ENCODE measurements at places on chromosomes 16 and 17. TPM values are rescaled to one million over a fixed set of nuclear protein-coding genes. Genes with fewer than 3 reads are reported as not detected.

DNA sequence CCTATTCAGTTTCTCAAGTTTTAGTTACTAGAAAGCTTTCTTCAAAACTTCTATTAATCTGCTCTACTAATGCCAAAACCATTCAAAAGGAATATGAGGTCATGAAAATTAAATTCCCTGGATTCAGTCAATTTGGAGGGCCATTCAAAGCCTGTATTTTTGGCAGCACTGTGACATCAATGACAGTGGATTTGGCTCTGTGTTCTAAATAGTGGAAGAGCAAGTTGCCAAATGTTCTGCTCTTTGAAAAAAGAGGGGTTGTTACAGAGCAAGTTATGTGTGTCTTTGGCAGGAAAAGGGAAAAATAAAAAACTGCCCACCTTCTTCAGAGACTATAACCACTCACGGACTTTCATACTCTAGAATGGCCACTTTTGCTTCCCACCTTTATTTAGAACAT lies 3.2 kb upstream of the C16orf46 start:
- H3K27ac ChIP-seq = no peak overlapping the region
- H3K36me3 ChIP-seq = no peaks in the 10 kb centered on the region
- DNase-seq = no peak
- no peaks in the 10 kb centered on the region for H3K27me3 ChIP-seq

GRCh38 chr17:64148699-64149098 lies 18.8 kb upstream of the ERN1 start:
- no peaks in the 10 kb centered on the region for H3K27me3 ChIP-seq
- H3K36me3 ChIP-seq = no peaks in the 10 kb centered on the region
- no peak overlapping the region for H3K4me3 ChIP-seq
- DNase-seq = no peak
- no peak overlapping the region for H3K27ac ChIP-seq

DNA sequence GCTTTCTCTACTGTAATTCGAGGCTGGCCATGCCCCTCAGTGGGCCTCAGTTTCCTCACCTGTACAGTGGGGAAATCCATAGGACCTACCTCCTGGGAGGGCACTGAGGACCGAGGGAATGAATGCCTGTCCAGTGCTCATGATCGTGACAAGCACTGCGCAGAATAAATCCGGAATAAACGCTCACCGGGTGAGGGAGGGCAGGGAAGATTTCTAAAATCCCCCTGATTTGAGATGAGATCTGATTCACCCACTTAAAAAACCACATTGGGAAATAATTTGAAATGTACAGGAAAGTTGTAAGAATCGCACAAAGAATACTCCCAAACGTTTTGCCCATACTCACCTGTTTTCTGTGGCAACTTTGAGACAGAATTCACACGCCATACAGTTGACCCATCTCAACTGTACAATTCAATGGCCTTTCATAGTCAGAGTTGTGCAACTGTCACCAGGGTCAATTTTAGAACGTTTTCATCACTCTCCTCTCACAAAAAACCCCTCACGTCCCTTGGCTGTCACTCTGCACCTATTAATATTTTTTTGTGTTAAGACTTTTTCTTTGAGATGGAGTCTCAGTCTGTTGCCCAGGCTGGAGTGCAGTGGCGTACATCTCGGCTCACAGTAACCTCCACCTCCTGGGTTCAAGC lies 49.8 kb downstream of the IRF8 start:
- no peaks in the 10 kb centered on the region for H3K36me3 ChIP-seq
- H3K27me3 ChIP-seq = no peaks in the 10 kb centered on the region
- peak overlapping the region; percentile 94 for H3K27ac ChIP-seq
- H3K4me3 ChIP-seq = peak overlapping the region; percentile 75
- DNase-seq = no peak

DNA sequence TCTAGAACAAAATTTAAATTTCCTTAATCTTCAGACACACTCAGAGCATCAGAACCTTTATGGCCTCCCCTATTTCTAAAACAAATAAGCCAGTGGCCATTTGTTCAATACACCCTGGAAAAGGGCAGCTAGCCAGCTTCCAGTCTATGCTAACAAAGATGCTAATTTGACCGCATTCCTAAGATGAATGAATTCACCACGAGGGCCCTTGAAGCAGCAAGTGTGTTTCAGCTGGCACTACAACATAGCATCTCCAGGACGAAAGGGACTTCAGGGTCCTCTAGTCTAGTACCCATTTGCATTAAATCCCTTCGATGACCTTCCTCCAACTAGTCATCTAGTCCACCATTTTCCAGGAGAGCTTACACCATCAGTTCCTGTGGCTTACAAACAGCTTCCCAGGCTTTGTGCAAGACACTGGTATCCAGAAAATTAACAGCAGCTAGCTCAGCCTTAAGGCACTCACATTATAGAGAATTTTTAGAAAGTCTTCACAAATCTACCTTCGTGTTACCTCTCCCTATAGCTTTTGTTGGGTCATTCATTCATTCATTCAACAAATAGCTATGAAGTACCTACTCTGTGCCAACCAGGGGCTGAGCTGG lies 10.9 kb downstream of the KRT37 start:
- H3K36me3 ChIP-seq = no peaks in the 10 kb centered on the region
- peaks cover 9% of the 10 kb centered on the region for H3K4me1 ChIP-seq
- no peak overlapping the region for H3K4me3 ChIP-seq
- DNase-seq = no peak
- peaks cover 15% of the 10 kb centered on the region for H3K27me3 ChIP-seq

GRCh38 chr17:78979780-78980623 lies at the start of gene LGALS3BP:
LGALS3BP (minus strand) TSS chr17:78979923; CDS start chr17:78977191, 2,732 bp downstream.
- no peak for DNase-seq
- H3K4me1 ChIP-seq = peaks cover 8% of the 10 kb centered on the region
- no peaks in the 10 kb centered on the region for H3K36me3 ChIP-seq
- H3K4me3 ChIP-seq = peak within 1 kb of the TSS; percentile 35
- peak within 1 kb of the TSS; percentile 24 for H3K27ac ChIP-seq

- H3K4me3 ChIP-seq = peak overlapping the region; percentile 88
- H3K27ac ChIP-seq = peak overlapping the region; percentile 71
- no peak for DNase-seq
- peaks cover 28% of the 10 kb centered on the region for H3K4me1 ChIP-seq
Measured at GRCh38 chr17:2338315-2338657, 985 bp downstream of the SGSM2 start.

GRCh38 chr16:10647721-10648296 lies 46.9 kb downstream of the TEKT5 start:
- H3K4me3 ChIP-seq = no peak overlapping the region
- peaks cover 6% of the 10 kb centered on the region for H3K27me3 ChIP-seq
- no peak overlapping the region for H3K27ac ChIP-seq

DNA sequence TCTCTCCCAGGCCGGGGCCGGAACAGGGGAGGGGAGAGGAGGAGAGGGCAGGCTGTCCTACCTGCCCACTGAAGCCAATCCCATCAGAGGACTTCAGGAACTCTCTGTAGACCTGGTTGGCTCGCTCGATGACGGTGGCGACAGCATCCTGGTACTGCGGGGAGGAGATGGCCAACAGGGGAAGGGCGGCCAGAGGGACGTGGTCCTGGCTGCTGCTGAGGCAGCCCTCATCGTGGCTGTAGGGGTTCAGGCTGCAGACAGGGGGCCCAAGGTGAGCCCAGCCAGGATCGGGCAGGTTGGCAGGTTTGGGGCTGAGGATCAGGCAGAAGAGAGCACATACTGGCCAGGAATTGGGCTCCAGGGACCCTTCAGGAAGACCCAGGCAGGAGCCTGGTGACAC lies 34.2 kb downstream of the PIMREG start:
- no peak for DNase-seq
- no peaks in the 10 kb centered on the region for H3K4me1 ChIP-seq
- H3K4me3 ChIP-seq = no peak overlapping the region

DNA sequence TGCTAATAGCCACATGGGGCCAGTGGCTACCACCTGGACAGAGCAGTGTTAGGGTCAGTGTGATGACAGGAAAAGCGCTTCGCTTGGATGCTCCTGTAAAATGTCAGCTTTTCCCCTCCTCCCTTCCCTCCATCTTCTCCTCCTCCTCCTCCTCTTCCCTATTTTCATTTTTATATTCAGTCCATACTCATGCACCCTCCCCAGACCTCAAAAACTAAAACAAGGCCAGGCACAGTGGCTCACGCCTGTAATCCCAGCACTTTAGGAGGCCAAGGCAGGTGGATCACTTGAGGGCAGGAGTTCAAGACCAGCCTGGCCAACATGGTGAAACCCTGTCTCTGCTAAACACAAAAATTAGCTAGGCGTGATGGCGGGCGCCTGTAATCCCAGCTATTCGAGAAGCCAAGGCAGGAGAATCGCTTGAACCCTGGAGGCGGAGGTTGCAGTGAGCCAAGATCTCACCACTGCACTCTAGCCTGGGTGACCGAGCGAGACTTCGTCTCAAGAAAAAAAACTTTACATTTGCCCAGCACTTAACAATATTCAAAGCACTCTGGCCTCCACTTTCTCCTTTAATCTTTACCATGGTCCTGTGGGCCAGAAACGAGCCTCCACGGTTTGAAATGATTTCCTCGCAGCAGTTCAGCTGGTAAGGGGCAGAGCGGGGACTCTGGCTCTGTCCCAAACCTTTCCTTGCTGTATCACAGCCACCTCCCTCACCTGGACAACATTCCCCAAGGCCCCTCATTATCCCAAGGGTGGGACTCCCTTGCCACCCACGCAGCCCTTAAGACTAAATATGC lies 21.8 kb downstream of the ANKRD40 start:
- peaks cover 8% of the 10 kb centered on the region for H3K27me3 ChIP-seq
- no peaks in the 10 kb centered on the region for H3K36me3 ChIP-seq
- peaks cover 9% of the 10 kb centered on the region for H3K4me1 ChIP-seq

DNA sequence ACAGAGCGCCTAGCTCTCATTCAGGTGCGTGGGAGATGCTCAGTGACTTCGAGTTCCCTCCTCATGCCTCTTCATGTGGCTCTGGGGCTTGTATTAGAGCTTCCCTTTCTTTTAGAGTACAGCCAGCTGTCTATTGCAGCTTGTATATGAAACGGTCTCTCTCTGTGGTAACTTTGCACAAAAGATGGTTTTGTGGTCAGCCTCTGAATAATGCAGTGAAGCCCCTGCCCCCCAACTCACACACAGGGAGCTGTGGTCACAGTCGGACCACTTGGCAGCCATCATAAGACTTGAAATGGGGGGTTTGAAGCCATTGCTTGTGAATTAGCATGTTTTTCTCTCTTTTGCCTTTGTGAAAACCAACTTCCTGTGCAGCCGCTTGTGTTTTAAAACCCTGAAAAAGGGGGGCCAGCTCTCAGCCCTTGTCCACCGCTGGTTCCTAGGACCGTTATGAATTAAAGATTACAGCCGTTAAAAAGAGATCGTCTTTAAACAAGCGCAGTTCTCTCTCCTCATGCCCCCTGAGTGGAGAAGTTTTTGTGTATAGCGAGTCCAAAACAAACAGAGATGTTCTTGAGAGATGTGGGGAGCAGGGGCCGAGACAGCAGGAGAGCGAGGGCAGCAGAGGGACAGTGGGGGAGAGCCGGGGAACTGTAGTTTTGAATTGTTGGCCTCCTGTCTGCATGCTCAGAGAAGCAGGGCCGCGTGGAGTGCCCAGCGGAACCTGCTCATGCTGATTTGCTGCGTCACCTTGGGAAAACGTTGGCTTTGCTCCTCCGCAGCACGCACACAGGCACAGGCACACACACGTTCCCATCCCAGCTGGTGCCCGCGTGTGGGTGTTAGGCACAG lies 199.0 kb downstream of the MSI2 start:
- H3K4me3 ChIP-seq = peak overlapping the region; percentile 75
- peak; percentile 33 for DNase-seq
- peaks cover 56% of the 10 kb centered on the region for H3K4me1 ChIP-seq

- H3K4me1 ChIP-seq = no peaks in the 10 kb centered on the region
- no peaks in the 10 kb centered on the region for H3K27me3 ChIP-seq
- peak overlapping the region; percentile 24 for H3K27ac ChIP-seq
- no peak for DNase-seq
- peaks cover 8% of the 10 kb centered on the region for H3K36me3 ChIP-seq
Measured at GRCh38 chr17:60888812-60889709, 211.4 kb downstream of the BCAS3 start.

GRCh38 chr16:23148513-23149266 lies 562 bp downstream of the USP31 start:
- peaks cover 14% of the 10 kb centered on the region for H3K4me1 ChIP-seq
- peak; percentile 60 for DNase-seq
- peak overlapping the region; percentile 80 for H3K27ac ChIP-seq
- peaks cover 7% of the 10 kb centered on the region for H3K27me3 ChIP-seq

DNA sequence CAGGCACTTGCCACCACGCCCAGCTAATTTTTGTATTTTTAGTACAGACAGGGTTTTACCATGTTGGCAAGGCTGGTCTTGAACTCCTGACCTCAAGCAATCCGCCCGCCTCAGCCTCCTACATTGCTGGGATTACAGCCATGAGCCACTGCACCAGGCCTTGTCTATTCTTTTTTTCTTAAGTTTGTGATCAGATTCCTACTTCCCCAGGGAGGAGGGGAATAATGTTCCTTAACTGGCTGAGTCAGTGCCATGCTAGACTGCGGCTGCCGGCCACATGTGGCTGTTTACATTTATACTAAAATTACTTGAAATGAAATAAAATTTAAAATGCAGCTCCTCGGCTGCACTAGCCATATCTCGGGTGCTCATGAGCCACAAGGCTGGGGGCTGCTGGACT lies 27.8 kb upstream of the USP36 start:
- H3K27me3 ChIP-seq = no peaks in the 10 kb centered on the region
- H3K27ac ChIP-seq = no peak overlapping the region
- no peaks in the 10 kb centered on the region for H3K4me1 ChIP-seq

DNA sequence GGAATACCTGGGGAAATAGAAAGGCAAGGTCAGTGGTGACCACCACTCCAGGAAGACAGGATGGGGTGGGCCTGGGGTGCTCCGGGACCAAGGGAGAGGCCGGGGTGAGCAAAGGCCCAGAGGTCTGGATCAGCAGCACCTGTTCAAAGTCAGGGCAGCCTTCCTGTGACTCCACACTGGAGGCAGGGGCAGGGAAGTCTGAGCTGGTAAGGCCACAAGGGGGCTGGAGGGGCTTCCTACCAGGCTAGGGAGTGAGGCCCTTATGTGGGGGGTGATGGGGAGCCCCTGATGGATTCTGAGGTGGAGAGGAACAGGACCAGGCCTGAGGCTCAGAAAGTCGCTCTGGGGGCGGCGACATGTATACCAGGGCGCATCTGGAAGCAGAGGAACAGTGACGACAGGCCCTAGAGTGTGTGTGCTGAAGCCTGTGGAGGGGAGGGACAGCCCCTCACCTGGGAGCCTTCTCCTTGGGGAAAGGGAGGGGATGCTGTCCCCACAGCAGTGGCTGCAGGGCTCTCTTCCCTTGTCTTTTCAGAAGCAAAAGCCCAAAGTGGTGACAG lies 3.7 kb downstream of the C16orf78 start:
- DNase-seq = no peak
- no peaks in the 10 kb centered on the region for H3K36me3 ChIP-seq
- H3K27me3 ChIP-seq = peaks cover 37% of the 10 kb centered on the region
- H3K27ac ChIP-seq = no peak overlapping the region
- no peak overlapping the region for H3K4me3 ChIP-seq

GRCh38 chr17:29363716-29364115 lies 26.4 kb upstream of the TAOK1 start:
- no peak overlapping the region for H3K4me3 ChIP-seq
- no peak for DNase-seq
- H3K27ac ChIP-seq = no peak overlapping the region
- no peaks in the 10 kb centered on the region for H3K27me3 ChIP-seq
- H3K36me3 ChIP-seq = no peaks in the 10 kb centered on the region

GRCh38 chr16:65509172-65509571 lies 387.3 kb upstream of the CDH11 start:
- DNase-seq = no peak
- H3K4me3 ChIP-seq = no peak overlapping the region
- no peaks in the 10 kb centered on the region for H3K4me1 ChIP-seq

The ZSCAN10 gene
- not detected for polyA plus RNA-seq

The KRTAP4-9 gene
- polyA plus RNA-seq = not detected

The TLCD2 gene
- polyA plus RNA-seq = not detected

The ADORA2B gene
- polyA plus RNA-seq = 1.0 TPM

The SLC5A10 gene
- polyA plus RNA-seq = 0.17 TPM

The PARN gene
- polyA plus RNA-seq = 43.7 TPM

The PPL gene
- polyA plus RNA-seq = 0.05 TPM

The PDXDC1 gene
- 27.2 TPM for polyA plus RNA-seq

The CLDN9 gene
- not detected for polyA plus RNA-seq

The TMEM235 gene
- polyA plus RNA-seq = not detected

The YWHAE gene
- polyA plus RNA-seq = 45.5 TPM
